ENCODE measurements at places on chromosomes 5 and 9.

- DNase-seq: no peak
These were observed 26.7 kb upstream of the ALDH1A1 start for GRCh38 chr9:72979405-72980100.

DNA sequence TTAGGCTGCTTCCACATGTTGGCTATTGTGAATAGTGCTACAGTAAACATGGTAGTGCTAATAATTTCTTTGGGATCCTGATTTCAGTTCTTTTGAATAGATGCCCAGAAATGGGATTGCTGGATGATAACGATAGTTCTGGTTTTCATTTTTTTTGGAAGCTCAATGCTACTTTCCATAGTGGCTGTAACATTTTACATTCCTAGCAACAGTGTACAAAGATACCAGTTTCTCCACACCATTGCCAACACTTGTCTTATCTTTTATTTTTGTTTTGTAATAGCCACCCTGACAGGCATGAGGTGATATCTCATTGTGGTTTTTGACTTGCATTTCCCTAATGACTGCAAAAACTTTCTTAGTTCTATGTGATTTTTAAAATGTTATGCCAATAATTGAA is 68.8 kb upstream of the LRRC70 start:
- no peak for DNase-seq

DNA sequence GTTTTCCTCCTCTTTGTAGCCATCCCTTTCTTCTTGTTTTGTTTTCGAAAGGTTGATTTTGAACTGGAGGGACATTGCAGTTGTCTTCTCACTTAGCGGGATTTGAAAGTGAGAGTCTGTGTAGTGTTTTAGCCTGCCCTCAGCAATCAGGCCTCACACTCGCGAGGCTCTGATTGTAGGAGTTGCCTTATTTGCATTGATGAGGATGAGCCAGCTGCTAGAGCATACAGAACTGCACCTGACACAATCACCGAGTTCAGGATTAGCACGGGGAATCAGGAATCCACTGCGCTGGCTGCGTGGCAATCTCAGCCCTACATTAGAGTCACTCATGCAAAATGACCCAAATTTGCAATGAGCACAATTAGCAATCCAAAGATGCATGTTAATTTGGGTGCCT is 122.5 kb upstream of the TMEM161B start:
- DNase-seq: no peak

DNA sequence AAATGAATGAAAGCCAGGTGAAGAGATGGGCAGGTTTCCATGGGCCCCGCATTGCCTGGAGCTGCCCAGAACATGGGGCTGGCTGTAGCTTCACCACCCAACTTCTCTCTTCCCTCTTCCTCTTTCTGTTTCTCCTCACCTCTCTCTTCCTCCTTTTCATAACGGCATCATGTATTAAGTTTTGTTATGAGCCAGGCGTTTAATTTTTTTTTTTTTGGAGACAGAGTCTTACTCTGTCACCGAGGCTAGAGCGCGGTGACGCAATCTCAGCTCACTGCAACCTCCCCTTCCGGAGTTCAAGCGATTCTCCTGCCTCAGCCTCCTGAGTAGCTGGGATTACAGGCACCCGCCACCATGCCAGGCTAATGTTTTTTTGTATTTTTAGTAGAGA is 13.0 kb upstream of the SPINK4 start:
- no peak for DNase-seq

GRCh38 chr5:2270467-2270866 is 387.7 kb upstream of the IRX4 start:
- no peak for DNase-seq

DNA sequence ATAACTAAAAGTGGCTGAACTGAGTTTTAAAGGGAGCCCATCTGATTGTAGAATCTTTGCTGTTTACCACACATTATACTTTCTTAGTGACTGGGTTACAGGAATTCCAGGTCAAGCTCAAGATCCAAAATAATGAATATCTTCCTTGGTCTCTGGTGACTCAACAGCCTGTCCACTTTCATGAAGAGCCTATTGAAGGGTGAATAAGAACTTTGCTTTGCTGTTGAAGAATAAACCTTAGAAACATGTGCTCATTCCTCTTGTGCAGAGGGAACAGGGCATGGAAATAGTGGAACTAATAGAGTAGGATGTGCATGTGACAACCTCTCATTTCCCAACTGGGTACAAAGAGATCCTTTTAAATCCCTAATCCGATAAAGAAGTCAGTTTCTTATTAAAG is 21.4 kb downstream of the ALDH1A1 start:
- no peak for DNase-seq

DNA sequence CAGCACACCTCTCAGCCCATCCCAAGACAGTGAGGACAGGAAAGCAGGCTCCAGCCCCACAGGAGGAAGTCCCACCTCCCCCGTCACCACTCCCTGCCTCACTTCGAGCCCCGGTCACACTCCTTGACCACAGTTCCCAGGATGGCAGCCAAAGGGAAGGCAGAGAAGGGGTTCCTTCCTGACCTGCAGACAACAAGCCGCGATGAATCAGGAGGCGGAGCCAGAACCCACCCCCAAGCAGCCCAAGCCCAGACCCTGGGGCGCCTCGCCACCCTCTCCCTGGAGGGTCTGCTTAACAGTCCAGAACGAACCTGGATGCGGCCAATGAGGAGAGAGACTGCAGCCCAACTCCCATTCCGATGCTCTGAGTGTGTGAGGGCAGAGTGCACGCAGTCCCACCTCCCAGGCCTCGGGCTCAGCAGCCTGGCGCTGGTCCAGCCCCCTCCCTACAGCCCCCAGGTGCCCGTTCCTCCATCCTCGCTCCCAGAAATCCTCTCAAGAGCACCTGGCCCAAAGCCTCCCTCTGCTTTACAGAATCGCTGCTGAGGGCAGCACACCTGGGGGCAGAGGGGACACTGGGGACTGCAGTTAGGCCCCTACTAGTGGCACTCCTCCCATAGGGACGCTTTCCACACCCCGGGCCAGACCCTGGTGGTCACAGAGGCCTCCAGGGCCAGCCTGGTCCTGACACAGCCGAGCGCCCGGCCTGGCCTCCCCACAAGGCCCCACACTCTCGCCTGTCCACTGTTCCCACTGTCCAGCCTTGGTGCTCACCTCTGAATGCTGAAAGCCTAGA is 69.6 kb upstream of the LRRTM2 start:
- DNase-seq: no peak

DNA sequence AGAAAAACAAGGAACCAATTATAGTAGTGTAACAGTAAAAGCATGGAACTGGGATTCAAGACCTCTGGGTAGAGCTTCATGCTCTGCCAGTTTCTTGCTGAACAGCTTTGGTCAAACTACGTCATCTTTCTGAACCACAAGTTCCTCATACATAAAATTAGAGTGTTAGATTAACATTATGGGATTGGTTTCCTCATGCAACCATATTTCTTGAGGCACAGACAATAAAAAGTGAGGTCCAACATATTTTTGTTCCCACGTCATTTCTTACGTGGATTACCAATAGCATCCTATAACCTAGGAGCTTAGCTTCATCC is 354.8 kb downstream of the TMEM232 start:
- no peak for DNase-seq

- DNase-seq: no peak
These were observed 48.8 kb downstream of the FANCC start for GRCh38 chr9:95268681-95269080.

GRCh38 chr9:106657926-106658325 is 205.0 kb upstream of the ZNF462 start:
- DNase-seq: no peak

DNA sequence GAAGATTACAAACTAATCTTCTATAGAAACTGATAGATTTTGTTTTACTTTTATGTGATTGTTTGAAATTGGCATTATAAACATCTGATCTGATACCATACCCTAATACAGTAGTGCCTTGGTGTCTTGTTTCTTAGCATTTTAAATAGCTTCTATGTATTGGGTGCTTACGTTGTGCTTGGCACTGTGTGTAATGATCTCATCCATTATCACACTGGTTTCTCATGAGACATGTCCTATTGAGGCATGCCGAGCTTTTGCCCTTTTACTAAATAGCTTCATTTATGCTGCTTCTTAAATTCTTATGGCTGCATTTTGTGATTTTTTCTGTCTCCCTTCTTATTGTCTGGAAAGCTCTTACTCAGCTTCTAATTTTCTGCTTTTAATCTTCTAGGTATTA is 48.2 kb upstream of the TLR4 start:
- no peak for DNase-seq

- no peak for DNase-seq
These were observed 922 bp downstream of the CRHBP start for GRCh38 chr5:76953551-76954382.

GRCh38 chr9:34493972-34494535 is 28.7 kb downstream of the ENHO start:
- no peak for DNase-seq

Data from activated T-helper 1 cell treated with anti-CD3 and anti-CD28 coated beads, Interleukin-2, amount 50 U/mL, for 16 hours (primary cell).